Hippocampal formation (tissue), 2 donors: ENCODE measurements at places on chromosomes 2 and 18.

- no peak for DNase-seq
Observed at GRCh38 chr18:46141199-46141598, 37.0 kb downstream of the HAUS1 start.

GRCh38 chr2:188720811-188721605 is 253.2 kb upstream of the COL3A1 start:
- DNase-seq, result no peak

GRCh38 chr2:96140941-96141623 is 2.8 kb upstream of the ASTL start:
- no peak for DNase-seq

- no peak for DNase-seq
Observed at GRCh38 chr2:58146707-58147106, 94.4 kb downstream of the FANCL start.

DNA sequence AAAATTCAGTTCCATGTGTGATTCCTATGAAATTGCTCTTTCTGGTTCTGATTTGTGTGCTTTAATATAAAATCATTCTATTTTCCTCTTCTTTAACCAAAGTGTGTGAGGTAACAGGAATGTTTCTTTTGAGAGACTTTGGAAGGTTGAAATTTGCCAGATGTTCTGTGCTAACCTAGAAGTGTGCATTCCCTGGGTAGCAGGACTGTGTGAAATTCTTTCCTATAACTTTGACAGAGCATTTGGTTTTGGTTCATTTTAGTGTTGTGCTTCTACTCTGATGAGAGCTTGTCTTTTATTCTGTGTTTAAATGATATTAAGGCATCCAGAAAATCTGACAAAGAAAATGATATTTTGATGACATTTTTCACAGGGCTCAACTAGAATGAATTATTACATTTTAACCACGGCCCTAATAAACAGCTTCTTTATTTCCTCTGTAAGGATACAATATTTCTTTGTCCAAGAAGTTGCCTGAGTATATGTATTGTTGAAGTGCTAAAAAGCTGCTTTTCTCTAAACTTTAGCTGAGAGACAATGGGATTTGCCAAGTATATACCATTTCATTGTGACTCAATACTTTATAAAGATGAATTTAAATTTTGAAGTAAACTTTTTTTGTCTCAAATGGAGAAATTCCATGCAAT is 34.7 kb upstream of the DLX1 start:
- DNase-seq, result no peak

GRCh38 chr18:37641573-37641972 is 76.0 kb upstream of the CELF4 start:
- no peak for DNase-seq
